ENCODE measurements at places on chromosomes 2 and 18.

- H3K4me1 ChIP-seq: no peaks in the 10 kb centered on the region
- H3K27me3 ChIP-seq: no peaks in the 10 kb centered on the region
- no peak overlapping the region for H3K4me3 ChIP-seq
These were observed 109.8 kb upstream of the RPRM start for GRCh38 chr2:153588408-153588807.

- no peaks in the 10 kb centered on the region for H3K27me3 ChIP-seq
- peak overlapping the region; percentile 35 for H3K27ac ChIP-seq
- no peak for DNase-seq
- H3K4me3 ChIP-seq: peak overlapping the region; percentile 4
- peaks cover 48% of the 10 kb centered on the region for H3K4me1 ChIP-seq
These were observed 1.9 kb downstream of the CNPPD1 start for GRCh38 chr2:219174801-219175200.

DNA sequence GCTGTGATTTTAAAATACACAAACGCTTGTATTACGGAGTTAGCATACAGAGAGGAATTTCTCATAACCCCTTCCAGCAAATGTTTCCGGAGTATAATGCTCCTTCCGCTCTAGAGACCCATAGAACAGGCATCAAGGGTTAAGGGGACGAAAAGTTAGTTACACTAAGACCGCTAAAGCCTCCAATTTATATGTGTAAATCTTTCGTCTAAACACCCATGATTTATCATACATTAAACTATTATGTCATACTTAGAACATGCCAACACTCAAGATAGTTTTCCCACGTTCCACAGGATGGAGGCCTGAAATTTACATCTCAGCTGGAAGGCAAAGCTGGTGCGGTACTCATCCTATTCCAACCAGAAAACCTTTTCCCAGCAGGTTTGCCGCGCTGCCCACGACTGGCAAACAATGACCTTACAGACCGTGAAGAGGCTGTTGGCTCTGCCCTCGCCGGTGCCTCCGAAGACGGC is 650 bp downstream of the ORMDL1 start:
- H3K27me3 ChIP-seq: no peaks in the 10 kb centered on the region
- H3K36me3 ChIP-seq: peaks cover 51% of the 10 kb centered on the region
- H3K4me3 ChIP-seq: peak overlapping the region; percentile 93
- H3K27ac ChIP-seq: peak overlapping the region; percentile 97
- peaks cover 54% of the 10 kb centered on the region for H3K4me1 ChIP-seq
- no peak for DNase-seq

GRCh38 chr2:120267348-120267747 is 14.7 kb downstream of the RALB start:
- H3K36me3 ChIP-seq: peaks cover 37% of the 10 kb centered on the region
- H3K4me1 ChIP-seq: peaks cover 30% of the 10 kb centered on the region
- H3K27ac ChIP-seq: no peak overlapping the region
- no peaks in the 10 kb centered on the region for H3K27me3 ChIP-seq

GRCh38 chr2:188506843-188507242 is 215.2 kb downstream of the GULP1 start:
- no peak for DNase-seq
- no peak overlapping the region for H3K27ac ChIP-seq
- no peaks in the 10 kb centered on the region for H3K27me3 ChIP-seq

- DNase-seq: no peak
- H3K4me3 ChIP-seq: no peak overlapping the region
- no peaks in the 10 kb centered on the region for H3K4me1 ChIP-seq
- H3K27ac ChIP-seq: no peak overlapping the region
- peaks cover 10% of the 10 kb centered on the region for H3K36me3 ChIP-seq
- no peaks in the 10 kb centered on the region for H3K27me3 ChIP-seq
These were observed 68.6 kb downstream of the EXOC6B start for GRCh38 chr2:72757177-72757775.

DNA sequence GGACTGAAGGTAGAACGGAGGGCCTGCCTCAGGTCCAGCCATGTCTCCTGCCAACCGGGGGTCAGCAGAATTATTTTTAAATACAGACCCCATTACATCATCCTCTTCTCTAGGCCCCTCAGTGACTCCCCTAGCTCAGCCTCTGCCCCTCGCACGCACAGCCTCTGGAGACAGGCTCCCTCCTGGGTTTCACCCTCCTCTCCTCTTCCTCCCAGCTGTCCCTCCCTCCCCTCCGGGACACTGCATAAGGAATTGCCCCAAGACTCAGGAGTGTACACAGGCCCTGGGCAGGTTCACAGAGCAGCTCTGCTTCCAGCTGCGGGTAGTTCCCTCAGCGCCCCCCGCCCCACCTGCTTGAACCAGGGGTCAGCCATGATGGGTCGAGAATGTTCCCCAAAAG is 520.2 kb upstream of the MYT1L start:
- H3K36me3 ChIP-seq: no peaks in the 10 kb centered on the region
- H3K27me3 ChIP-seq: no peaks in the 10 kb centered on the region
- H3K4me3 ChIP-seq: no peak overlapping the region
- H3K27ac ChIP-seq: no peak overlapping the region
- no peaks in the 10 kb centered on the region for H3K4me1 ChIP-seq
- DNase-seq: no peak

GRCh38 chr2:176494949-176495353 is 225.7 kb downstream of the MTX2 start:
- H3K27me3 ChIP-seq: peaks cover 52% of the 10 kb centered on the region
- H3K27ac ChIP-seq: no peak overlapping the region
- peaks cover 15% of the 10 kb centered on the region for H3K4me1 ChIP-seq
- no peaks in the 10 kb centered on the region for H3K36me3 ChIP-seq
- no peak for DNase-seq
- no peak overlapping the region for H3K4me3 ChIP-seq

GRCh38 chr2:241038374-241039180 is 40.2 kb downstream of the SNED1 start:
- peaks cover 25% of the 10 kb centered on the region for H3K4me1 ChIP-seq
- H3K27me3 ChIP-seq: peaks cover 17% of the 10 kb centered on the region
- H3K27ac ChIP-seq: peak overlapping the region; percentile 31
- H3K36me3 ChIP-seq: no peaks in the 10 kb centered on the region
- peak; percentile 38 for DNase-seq

GRCh38 chr2:29202819-29203495 is 87.7 kb downstream of the CLIP4 start:
- H3K36me3 ChIP-seq: no peaks in the 10 kb centered on the region
- H3K27me3 ChIP-seq: no peaks in the 10 kb centered on the region
- H3K27ac ChIP-seq: no peak overlapping the region
- H3K4me1 ChIP-seq: no peaks in the 10 kb centered on the region
- no peak overlapping the region for H3K4me3 ChIP-seq
- no peak for DNase-seq
